ENCODE measurements at places on chromosomes 2 and 18.
A peak's percentile ranks its signal among the peaks of the same experiment; 100 is the strongest.

DNA sequence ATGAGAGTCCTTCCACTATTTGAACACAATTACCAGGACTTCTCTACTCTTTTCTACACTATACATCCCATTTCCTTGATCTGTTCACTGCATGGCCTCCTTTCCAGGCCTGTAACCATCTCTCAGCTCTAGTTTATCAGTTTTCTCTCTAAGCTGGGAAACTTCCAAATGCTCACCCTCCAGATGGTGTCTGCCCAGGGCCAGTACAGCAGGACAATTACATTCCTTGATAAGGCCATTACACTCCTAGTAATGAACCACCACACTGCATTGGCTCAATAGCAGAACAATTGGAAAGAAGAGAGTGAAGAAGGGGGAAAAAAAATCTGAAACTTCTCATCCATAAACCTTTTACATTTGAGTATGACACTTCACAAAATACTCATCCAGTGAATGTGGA, 359.1 kb downstream of the ALK start:
- peak; percentile 1 for DNase-seq

DNA sequence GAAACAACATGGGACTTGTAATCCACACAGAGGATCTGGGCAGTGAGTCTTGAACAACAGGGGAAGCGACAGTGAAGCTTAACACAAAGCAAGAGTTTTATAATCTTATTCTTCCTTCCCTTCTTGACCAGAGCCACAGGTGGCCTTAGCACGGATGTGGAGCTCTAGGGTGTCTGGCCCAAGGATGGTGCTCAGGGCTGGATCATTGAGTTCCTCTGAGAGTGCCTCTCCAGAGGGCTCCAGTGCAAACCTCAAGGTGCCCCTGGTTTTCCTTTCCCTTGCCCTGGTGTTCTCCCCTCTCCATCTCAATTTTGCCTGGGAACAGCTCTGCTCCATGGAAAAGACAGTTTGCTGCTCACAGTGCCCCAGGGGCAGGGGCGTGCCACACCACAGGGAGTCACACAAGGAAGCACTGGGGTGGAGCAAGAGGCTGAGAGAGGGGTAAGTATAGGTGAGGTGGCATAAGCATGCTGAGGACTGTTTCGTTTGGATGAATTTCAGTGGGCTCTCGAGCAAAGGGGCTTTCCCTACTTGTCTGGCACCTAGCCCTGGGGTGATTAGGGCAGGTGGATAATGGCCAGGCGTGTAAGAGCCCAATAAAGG, 88.6 kb upstream of the B3GNT7 start:
- DNase-seq = no peak

DNA sequence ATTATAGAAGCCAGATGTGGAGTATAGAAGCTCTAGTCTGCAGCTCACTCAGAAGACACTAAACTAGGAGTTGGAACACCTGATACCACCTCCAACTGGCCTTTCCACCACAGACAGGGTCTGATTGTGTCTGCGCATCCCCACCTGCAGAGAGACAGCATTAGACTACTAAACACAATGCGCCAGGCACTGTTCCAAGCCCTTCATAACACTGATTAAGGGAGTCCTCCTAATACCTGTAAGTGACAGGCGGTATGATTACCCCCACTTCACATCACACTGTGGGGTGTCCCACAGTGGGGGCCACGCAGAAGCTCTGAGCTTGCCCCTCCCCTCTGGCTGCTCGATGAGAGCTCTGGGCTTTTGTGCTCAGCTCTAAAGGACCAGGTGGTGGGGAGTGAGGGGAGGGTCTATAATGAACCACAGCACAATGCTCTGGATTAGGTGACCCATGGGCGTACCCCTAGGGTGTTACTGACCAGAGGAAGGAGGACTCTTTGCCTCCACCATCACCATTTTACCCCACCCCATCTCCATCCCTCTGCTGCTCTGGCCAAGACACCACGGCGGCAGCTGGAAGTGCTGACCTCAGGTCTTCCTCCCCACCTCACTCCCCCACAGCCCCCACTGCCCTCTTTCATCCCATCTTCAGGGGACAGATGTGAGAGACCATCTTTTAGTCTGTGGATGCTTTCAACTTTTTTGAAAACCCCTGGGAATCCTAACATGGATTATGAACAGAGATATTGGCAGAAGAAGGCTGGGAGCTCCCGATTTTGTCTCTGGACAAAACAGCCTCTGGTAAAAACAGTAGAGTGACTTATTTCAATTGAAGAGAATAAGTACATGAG, 145.1 kb downstream of the GFPT1 start:
- no peak for DNase-seq

- no peak for DNase-seq
Observed at GRCh38 chr18:79571211-79572092, 108.2 kb upstream of the CTDP1 start.

DNA sequence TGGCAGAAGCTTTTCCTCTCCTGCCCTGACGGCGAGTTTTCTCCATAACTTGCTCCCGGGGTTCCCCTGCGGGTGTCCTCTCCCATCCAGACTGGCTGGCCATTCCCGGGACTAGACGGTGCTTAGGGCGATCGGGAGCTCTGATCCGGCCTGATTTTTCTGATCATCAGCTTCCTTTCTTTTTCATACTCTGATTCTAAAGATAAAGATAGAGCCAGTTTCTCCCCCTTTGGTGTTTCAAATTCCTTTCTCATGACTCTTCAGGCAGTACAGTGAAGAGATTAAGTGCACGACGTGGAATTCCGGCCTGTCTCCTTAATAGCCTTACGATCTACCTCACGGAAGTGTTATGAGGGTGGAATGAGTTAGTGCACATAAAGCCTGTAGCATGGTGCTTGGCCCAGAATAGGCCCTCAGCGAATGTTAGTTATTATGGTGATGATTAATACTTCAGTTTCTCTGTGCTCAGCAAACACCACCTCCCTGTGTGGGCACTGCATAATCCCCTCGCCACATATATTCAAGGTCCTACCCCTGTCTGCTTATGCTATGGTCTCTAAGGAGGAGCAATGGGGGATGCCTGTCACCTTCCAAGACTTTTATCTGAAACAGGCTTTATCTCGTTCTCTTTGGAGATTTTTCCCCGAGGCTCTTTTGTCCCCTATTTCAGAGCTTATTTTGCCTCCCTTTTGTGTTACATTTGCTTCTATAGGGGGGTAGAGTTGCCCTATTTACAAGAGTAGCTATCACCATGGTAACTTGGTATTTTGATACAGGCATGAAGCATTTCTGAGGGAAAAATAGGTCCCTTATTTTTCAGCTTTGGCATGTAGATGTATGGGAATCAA, 254.8 kb downstream of the CDH2 start:
- peak; percentile 52 for DNase-seq

- no peak for DNase-seq
Observed at GRCh38 chr2:231159306-231159705, 34.5 kb upstream of the HTR2B start.

- no peak for DNase-seq
Observed at GRCh38 chr18:2087877-2088673, 483.2 kb downstream of the METTL4 start.

DNA sequence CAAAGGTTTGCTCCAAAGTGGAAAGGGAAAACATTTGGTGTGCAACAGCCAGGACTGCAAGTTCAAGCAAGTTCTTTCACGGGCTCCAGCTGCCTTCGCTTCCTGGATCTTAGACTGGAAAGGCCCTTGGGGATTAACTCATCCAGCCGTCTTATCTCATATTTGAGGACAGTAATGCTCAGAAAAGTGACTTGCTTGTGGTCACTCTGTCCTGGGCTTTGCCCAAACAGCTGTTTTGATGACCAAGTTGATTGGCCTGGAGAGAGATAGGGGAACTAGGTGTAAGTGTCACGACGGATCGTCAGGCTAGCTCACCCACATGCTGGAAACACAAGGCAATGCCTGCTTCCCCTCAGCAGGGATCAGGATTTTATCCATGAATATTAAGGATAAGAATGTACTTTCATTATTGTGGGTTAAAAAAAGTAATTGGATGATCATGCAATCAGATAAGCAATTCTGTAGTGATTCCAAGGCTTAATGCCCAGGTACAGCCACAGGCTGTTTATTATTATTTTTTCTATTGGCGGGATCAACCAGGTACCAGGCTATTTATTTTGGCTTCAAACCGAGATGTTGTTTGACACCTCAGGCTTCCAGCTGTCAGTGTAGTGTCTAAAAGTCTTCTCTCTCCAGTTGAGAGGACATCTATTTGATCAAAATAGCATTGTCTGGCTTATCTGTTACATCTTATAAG, 162.5 kb upstream of the EPAS1 start:
- no peak for DNase-seq

GRCh38 chr2:201157694-201158093, 25.2 kb upstream of the CASP10 start:
- no peak for DNase-seq

DNA sequence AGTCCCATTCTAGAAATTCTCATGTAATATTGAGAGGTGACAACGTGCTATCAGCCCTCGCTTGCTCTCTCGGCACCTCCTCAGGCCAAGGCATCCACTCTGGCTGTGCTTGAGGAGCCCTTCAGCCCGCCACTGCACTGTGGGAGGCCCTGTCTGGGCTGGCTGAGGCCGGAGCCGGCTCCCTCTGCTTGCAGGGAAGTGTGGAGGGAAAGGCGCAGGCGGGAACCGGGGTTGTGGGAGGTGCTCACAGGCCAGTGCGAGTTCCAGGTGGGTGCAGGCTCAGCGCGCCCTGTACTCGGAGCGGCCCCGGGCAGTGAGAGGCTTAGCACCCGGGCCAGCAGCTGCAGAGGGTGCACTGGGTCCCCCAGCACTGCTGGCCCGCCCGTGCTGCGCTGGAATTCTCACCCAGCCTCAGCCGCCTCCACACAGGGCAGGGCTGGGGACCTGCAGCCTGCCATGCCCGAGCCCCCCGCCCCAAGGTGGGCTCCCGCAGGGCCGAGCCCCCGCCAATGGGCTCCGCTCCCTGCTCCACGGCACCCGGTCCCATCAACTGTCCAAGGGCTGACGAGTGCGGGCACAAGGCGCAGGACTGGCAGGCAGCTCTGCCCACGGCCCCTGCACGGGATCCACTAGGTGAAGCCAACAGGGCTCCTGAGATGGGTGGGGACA, 1680.6 kb upstream of the LRRTM1 start:
- DNase-seq = no peak

- DNase-seq = no peak
Observed at GRCh38 chr2:33219850-33220275, 256.6 kb upstream of the RASGRP3 start.

GRCh38 chr18:77082316-77082955, 50.1 kb downstream of the MBP start:
- DNase-seq = no peak

GRCh38 chr2:214169281-214169680, 241.6 kb upstream of the VWC2L start:
- no peak for DNase-seq

DNA sequence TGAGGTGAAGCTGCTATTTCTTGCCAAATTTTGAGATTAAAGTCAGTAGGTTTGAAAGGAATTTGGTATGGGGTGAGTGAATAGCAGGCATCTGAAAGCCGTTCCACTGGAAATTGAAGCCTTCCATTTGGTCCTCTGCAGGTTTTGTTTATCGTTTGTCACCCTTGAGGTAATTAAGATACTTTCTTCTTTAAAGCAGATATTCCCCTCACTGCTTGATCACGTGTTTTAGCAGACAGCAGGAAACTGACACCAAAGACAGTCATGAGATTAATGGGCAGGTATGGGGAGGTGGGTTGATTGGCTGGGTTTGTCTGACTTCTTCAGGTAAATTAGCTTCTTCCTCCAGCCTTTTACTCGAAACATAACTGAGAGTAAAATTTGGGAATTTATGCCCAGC, 10.7 kb downstream of the LPIN1 start:
- no peak for DNase-seq

DNA sequence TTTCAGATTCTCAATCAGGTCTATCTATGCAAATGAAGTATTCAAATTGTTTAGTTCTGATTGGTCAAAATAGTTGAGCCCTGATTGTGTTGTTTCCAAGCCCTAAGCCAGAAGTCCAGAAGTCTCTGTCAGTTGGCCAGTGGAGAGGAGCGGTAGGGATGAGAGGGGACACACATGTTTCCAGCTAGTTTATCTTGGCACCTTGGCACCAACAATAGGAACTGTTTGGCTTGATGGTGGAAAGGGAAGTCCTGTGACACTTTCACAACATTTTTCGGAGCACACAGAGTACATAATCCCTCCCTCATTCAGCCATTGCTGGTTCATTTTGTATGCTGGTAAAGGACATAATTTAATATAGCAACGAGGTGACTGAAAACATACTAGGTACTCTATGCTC, 1661.6 kb downstream of the SUCLG1 start:
- DNase-seq = no peak

DNA sequence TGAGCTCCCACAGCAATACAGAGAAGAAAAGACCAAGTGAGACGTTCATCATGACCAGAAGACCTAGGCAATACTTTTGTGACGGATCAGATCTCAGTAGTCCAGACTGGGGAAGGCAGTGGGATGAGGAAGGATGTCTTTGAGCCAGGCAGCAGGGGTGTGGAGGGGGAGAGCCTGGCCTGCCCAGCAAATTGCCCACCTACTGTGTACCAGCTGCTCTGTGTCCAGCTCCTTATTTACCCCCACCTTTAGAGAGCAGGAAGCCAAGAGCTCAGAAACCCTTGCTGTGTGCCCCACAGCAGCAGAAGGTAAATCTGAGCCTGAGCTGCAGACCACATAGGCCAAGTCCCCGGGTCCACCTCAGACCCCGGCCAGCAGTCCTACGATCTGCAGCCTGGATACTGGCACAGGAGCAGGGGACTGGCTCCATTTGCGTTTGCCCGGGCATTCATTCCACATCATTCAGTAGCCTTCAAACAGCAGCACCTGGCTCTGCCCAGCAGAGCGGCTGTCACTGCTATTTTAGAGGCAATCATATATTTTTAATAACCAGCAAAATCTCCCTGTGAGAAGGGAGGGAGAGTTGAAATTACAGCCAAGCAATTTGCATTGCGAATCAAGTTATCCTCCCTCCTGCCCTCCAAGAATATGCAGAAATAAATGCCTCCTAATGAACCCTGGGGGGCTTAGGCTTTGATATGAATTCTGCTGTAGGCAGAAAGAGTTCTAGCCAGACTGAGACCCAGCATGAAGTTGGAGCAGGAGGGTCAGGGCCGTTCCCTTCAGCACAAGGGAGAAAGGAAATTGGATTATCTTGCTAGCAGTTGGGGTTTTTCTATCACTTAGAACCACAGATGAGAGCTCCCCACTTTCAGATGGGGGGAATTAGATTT, 110.0 kb upstream of the FZD7 start:
- no peak for DNase-seq

GRCh38 chr2:37250869-37251740, 19.6 kb downstream of the NDUFAF7 start:
- no peak for DNase-seq

DNA sequence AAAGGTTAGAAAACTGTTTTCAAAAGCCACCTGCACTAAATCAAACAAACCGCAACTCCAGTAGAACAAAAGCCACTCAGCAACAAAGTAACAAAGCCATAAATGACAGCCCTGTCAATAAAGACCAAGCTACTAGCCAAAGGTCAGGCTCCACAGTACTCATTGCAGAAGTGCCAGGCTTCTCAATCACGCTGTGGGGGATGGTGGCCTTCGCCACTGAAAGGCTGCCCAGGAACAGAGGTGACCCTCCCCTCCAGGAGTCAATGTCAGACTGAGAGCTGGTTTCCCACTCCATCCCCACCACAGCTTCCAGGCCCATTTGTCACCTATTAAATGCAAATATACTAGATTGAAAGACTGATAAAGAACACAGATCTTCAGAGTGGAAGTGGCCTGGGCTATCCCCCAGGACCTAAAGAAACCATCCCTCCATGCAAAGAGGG, 5.9 kb downstream of the ATP8B1 start:
- DNase-seq = no peak
